NCI-H1694 (cell line): ENCODE measurements at places on chromosomes 7 and 10.

DNA sequence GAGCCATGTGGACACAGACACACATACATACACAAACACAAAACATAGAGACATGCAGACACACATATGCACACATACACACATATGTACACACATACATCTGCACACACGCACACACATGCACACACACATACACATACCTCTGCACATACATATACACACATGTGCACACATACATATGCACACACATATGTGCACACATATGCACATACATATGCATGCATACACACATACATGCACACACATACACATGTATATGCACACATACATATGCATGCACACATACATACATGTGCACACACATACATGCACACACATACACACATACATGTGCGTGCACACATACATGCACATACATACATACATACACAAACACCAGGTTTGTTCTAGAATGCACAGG lies 236.3 kb upstream of the FOXK1 start:
- DNase-seq = no peak

DNA sequence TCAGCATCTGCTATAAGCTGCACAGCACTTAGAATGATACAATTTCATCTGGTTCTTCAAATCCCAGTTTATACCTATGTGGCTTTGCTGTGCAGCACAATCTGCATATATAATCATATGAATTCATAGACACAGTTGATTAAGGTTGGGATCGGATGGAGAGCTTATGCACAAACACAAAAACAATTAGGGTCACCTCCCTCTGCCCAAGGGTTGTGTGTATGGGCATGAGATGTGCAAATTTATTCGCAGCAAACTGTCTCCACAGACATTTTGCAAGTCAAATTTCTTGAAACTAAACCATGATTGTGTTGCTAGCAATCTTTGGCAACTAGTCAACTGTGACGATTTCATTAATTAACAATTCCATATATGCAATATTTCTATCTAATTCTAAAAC lies 955.7 kb downstream of the SORCS3 start:
- no peak for DNase-seq

GRCh38 chr10:30284865-30285594 lies 64.0 kb downstream of the MTPAP start:
- no peak for DNase-seq

DNA sequence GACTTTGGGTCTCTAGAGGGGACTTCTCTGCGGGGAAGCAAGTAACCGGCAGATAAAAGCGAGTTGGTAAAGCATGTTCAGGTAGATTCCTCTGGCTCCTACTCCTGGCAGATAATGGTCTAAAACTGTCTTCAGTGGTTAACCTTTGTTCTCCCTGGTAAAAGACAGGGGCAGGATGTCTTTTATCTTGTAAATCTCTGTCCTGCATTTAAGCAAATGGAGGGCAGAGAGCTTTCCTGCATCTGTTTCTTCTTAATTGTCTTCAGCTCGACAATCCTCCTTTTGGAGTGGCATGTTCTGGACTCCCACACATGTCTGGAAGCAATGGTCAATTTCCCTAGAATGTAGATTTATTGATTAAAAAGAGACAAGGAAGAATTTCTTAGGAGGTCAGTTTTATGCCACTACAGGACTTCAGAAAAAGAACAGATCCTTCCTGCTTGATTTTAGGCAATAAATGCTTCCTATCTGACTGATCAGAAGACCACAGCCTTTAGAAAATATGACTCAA lies 16.6 kb downstream of the C7orf33 start:
- no peak for DNase-seq

DNA sequence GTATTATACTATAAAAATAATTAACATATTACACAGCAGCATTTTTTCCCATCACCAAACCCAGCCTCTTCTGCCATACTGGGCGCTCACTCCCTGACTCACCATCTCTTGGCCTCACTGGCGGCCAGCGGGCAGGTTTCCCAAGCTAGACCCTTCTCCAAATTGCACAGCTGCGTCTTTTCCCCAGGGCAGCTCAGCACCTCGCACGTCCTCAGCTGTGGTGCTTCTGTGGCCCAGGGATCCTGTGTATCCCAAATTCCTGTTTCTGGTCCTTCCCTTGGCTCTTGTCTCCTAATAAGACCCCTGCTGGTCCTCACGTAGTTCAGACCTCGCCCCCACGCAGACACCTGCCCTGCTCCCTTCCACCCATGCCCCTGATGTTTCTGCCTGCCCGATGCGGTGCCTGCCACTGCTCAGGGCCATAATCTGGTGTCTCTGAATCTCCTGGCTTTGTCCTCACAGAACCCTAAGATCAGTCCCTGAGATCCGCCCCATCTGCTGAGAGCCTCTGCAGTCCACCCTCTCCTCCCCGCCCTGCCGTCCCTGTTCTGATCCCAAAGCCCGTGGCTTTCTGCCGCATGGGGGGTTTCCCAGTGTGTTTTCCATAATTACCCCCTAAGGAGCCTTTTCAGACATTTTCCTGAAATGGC lies 290.1 kb downstream of the TCERG1L start:
- DNase-seq = no peak

- no peak for DNase-seq
Observed at GRCh38 chr10:132064771-132065437, 842 bp upstream of the JAKMIP3 start.

- no peak for DNase-seq
Observed at GRCh38 chr10:74150204-74150989, at the start of gene AP3M1. TSS of gene AP3M1 (minus strand) at chr10:74150828. CDS start at chr10:74138379, 12,449 bp downstream.
